ENCODE measurements at places on chromosomes 5 and 9. TPM values are rescaled to one million over a fixed set of nuclear protein-coding genes. Genes with fewer than 3 reads are reported as not detected.

TEX48 gene
- not detected for total RNA-seq

SCGB3A2 gene
- not detected for total RNA-seq

GRCh38 chr5:39361306-39361705, 3.0 kb downstream of the C9 start:
- DNase-seq = no peak

DNA sequence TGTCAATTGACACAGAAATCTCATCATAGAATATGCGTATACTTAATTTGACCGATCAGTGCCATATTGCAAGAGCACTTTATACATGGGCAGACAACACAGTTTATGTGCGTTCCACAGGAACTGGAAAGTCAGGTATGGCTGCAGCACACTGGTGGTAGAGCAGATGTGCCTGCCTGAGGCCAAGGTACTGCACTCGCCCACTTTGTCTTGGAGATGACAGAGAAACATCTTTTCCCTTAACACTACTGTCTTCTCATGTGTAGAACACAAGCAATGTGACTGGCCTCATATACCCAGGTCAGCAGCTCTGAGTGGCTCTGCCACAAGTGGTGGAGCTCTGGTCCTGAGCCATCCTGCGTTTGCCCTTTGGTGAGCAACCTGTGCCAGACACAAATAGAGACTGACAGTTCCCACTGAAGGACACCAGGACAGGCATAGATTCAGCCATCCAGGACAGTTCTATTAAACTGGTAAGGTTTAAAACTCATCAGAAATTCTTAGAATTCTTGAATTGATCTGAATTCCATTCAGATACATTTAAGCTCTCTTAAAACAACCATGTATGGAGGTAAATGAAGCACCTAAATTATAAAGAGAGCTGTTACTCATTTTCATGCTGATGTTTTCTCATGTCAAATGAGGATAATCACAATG, 21.0 kb upstream of the PPP2CA start:
- DNase-seq = no peak

GRCh38 chr5:33241802-33242201, 199.0 kb upstream of the TARS1 start:
- DNase-seq = peak; percentile 93

C6 gene
- not detected for total RNA-seq

DNA sequence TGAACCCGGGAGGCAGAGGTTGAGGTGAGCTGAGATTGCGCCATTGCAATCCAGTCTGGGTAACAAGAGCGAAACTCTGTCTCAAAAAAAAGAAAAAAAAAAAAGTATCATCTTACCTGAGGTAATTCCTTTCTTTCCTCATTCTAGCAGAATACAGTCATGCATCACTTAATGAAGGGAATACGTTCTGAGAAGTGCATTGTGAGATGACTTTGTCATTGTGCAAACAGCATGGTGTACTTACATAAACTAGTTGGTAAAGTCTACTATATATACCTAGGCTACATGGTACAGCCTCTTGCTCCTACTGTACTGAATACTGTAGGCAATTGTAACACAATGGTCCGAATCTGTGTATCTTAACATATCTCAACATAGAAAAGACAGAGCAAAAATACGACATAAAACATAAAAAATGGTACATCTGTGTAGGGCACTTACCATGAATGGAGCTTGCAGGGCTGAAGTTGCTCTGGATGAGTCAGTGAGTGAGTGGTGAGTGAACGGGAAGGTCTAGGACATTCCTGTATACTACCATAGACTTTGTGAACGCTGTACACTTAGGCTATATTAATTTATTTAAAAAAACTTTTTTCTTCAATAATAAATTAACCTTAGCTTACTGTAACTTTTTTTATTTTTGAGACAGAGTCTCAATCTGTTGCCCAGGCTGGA, 100.4 kb downstream of the GLDC start:
- no peak for DNase-seq

GRCh38 chr5:127865273-127865672, 162.1 kb downstream of the CCDC192 start:
- no peak for DNase-seq

SGCD gene
- not detected for total RNA-seq

ZNF608 gene
- total RNA-seq = 29.8 TPM

EDIL3 gene
- total RNA-seq = 28.8 TPM

DNA sequence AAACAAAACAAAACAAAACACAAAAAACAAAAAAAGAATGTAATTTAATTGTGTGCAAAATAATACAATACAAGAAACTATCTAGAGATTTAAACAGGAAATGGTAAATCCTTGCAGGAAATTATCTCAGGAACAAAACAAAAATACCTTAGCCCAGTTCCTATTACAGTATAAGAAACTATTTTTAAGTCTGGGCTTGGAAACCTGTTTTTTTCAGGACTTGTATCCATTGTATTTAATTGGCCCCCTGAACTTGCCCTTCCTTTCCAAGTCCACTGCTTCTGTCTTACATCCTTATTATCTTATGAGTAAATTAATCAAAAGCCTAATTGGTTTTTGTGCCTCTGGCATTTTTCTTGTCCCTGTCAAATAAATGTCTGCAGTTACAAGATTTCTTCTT, 48.5 kb downstream of the ST8SIA4 start:
- DNase-seq = peak; percentile 84

CLIC3 gene
- not detected for total RNA-seq

GRCh38 chr9:77374266-77374665, 196.9 kb downstream of the VPS13A start:
- DNase-seq = no peak

Data from endothelial cell of umbilical vein (primary cell).